ENCODE measurements at places on chromosomes 12 and 14. TPM values are rescaled to one million over a fixed set of nuclear protein-coding genes. Genes with fewer than 3 reads are reported as not detected.

Gene RFX4
- 0.09 TPM for total RNA-seq

Gene CYP46A1
- total RNA-seq, result 1.2 TPM

Gene CLEC1B
- total RNA-seq, result 0.63 TPM

Gene KRT75
- not detected for total RNA-seq

GRCh38 chr12:57765698-57766463 lies 997 bp downstream of the CYP27B1 start:
- peaks cover 28% of the 10 kb centered on the region for H3K36me3 ChIP-seq
- peak overlapping the region; percentile 38 for H3K4me3 ChIP-seq
- H3K27me3 ChIP-seq, result peaks cover 55% of the 10 kb centered on the region
- no peak overlapping the region for H3K27ac ChIP-seq
- peaks cover 23% of the 10 kb centered on the region for H3K4me1 ChIP-seq

- DNase-seq, result no peak
- H3K4me1 ChIP-seq, result no peaks in the 10 kb centered on the region
- no peak overlapping the region for H3K4me3 ChIP-seq
- no peaks in the 10 kb centered on the region for H3K27me3 ChIP-seq
- no peaks in the 10 kb centered on the region for H3K36me3 ChIP-seq
Observed at GRCh38 chr14:89444516-89445125, 27.6 kb upstream of the FOXN3 start.

GRCh38 chr14:23881282-23881681 lies 72.3 kb upstream of the DHRS4 start:
- no peak overlapping the region for H3K27ac ChIP-seq
- DNase-seq, result no peak
- H3K27me3 ChIP-seq, result no peaks in the 10 kb centered on the region
- no peaks in the 10 kb centered on the region for H3K36me3 ChIP-seq

GRCh38 chr12:19048943-19049342 lies 80.6 kb upstream of the PLEKHA5 start:
- no peaks in the 10 kb centered on the region for H3K36me3 ChIP-seq
- H3K4me3 ChIP-seq, result no peak overlapping the region
- H3K27me3 ChIP-seq, result no peaks in the 10 kb centered on the region
- no peak overlapping the region for H3K27ac ChIP-seq
- DNase-seq, result no peak

DNA sequence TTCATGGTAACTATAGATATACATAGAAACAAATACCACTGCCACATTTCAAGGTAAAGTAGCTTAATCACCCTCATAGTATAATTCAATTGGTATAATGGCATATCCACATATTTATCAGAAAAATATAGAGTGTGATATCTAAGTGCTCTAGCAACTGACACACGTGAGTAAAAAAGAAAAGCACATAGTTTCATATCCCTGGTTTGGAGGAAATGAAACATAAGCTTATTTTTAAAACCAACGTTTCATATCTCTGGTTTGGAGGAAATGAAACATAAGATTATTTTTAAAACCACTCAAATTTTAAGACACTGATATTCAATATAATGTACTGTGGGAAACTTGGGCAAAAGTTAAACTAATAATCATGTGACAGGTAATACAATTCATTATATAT lies 2.1 kb downstream of the OR6C70 start:
- no peak overlapping the region for H3K4me3 ChIP-seq
- H3K36me3 ChIP-seq, result no peaks in the 10 kb centered on the region
- no peaks in the 10 kb centered on the region for H3K27me3 ChIP-seq
- no peak overlapping the region for H3K27ac ChIP-seq
- DNase-seq, result no peak

DNA sequence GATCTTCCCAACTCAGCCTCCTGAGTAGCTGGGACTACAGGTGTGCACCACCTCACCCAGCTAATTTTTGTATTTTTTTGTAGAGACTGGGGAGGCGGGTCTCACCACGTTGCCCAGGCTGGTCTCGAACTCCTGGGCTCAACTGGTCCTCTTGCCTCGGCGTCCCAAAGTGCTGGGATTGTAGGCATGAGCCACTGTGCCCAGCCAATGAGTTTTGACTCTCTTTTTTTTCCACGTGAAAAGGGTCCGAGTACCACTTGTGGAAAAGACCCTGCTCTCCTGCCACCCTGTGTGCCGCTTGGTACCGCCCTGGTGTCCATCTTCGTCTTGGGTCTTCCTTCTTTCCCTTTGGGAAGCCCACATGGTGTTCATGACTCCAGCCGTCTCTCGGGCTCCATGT lies 17.6 kb downstream of the TEDC1 start:
- peaks cover 65% of the 10 kb centered on the region for H3K27me3 ChIP-seq
- H3K36me3 ChIP-seq, result no peaks in the 10 kb centered on the region
- no peaks in the 10 kb centered on the region for H3K4me1 ChIP-seq
- H3K4me3 ChIP-seq, result no peak overlapping the region

GRCh38 chr12:28750946-28751685 lies 398.0 kb upstream of the FAR2 start:
- peak; percentile 12 for DNase-seq
- H3K27me3 ChIP-seq, result no peaks in the 10 kb centered on the region
- H3K4me1 ChIP-seq, result no peaks in the 10 kb centered on the region
- no peak overlapping the region for H3K4me3 ChIP-seq
- H3K27ac ChIP-seq, result no peak overlapping the region
- H3K36me3 ChIP-seq, result no peaks in the 10 kb centered on the region

DNA sequence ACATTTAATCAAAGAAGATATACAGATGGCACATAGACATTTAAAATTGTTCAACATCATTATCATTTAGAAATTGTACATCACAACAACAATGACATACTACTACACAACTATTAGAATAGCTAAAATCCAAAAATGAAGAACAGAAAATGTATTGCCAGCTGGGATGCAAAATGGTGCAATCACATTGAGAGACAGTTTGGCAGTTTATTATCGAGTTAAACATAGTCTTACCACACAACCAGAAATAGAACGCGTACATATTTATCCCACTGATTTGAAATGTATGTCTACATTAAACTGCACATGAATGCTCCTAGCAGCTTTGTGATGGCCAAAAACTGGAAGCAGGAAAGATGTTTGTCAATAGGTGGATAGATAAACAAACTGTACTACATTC lies 791.5 kb upstream of the MGAT4C start:
- no peaks in the 10 kb centered on the region for H3K27me3 ChIP-seq
- no peaks in the 10 kb centered on the region for H3K36me3 ChIP-seq
- no peak overlapping the region for H3K4me3 ChIP-seq
- no peak for DNase-seq
- no peaks in the 10 kb centered on the region for H3K4me1 ChIP-seq

- H3K4me1 ChIP-seq, result peaks cover 3% of the 10 kb centered on the region
- H3K36me3 ChIP-seq, result no peaks in the 10 kb centered on the region
- no peak for DNase-seq
- no peak overlapping the region for H3K27ac ChIP-seq
- no peak overlapping the region for H3K4me3 ChIP-seq
Observed at GRCh38 chr12:50066402-50066801, 9.0 kb downstream of the ASIC1 start.

DNA sequence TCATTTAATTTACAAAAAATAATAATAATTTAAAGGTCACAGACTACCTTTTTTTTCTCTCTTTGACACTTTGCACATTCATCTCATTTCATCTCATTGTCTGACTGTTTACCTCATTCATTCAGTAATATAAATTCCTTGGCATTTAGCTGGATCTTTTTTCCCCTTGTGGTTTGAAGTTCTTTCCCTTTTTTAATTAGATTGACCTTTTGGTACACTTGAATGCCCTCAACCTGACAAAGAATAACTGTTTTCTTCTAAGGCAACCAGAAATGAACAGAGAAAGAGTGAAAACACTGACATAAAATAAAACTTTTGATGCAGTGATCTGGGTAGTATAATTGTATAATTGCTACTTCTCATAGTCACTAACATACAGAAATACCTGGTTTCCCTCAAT lies 774.9 kb upstream of the NOVA1 start:
- H3K27ac ChIP-seq, result no peak overlapping the region
- no peaks in the 10 kb centered on the region for H3K27me3 ChIP-seq
- H3K36me3 ChIP-seq, result no peaks in the 10 kb centered on the region
- no peaks in the 10 kb centered on the region for H3K4me1 ChIP-seq
- no peak for DNase-seq

DNA sequence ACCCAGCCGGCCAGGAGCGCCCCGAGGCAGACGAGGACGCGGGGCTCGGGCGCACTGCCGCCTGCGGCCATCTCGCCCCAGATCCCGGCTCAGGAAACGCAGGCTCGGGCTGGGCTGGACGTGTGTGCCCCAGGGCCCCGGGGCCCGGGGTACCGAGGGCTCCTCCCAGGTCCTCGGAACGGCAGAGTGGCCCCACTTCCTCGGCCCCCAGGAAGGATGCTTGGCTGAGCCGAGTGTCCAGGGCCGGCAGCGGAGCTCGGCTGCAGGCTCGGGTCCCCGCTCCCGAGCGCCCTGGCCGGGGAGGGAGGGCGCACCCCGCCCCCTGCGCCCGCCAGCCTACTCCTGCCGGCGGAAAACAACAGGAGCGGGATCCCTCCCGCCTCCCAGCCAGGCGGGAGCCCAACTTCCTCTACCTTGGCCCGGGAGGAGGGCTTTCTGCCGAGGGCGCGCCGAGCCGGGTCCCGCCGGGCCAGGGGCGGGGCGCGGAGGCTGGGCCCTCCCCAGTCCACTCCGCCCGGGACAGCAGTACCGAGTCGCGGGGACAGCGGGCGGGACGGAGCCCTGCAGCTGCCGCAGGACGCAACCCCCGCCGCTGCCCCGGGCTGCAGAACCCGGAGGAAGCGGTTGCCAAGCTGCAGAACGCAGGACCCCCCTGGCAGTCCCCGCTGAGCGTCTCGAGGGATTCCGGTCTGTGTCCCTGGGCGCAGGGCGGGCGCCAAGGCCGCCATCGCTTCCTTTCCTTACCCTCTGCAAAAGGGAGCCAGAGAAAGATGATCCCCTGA lies at the start of gene VSIG10:
VSIG10 (minus strand) TSS at position 411 of the 782 bp plus-strand sequence; CDS start at position 71, 340 bp downstream.
- H3K4me1 ChIP-seq, result peaks cover 24% of the 10 kb centered on the region
- peak within 1 kb of the TSS; percentile 78 for H3K27ac ChIP-seq
- peak within 1 kb of the TSS; percentile 86 for H3K4me3 ChIP-seq

- peak within 1 kb of the TSS; percentile 78 for H3K27ac ChIP-seq
- H3K4me1 ChIP-seq, result no peaks in the 10 kb centered on the region
- H3K27me3 ChIP-seq, result no peaks in the 10 kb centered on the region
- no peaks in the 10 kb centered on the region for H3K36me3 ChIP-seq
- peak within 1 kb of the TSS; percentile 31 for H3K4me3 ChIP-seq
Observed at GRCh38 chr12:121038861-121039668, at the start of gene OASL. Gene OASL, minus strand, starts transcription at chr12:121039246. Its CDS starts 275 bp downstream, at chr12:121038971.

GRCh38 chr14:66000766-66001165 lies 485.4 kb upstream of the CCDC196 start:
- no peak overlapping the region for H3K27ac ChIP-seq
- H3K4me3 ChIP-seq, result no peak overlapping the region
- no peaks in the 10 kb centered on the region for H3K27me3 ChIP-seq
- no peaks in the 10 kb centered on the region for H3K36me3 ChIP-seq
- no peaks in the 10 kb centered on the region for H3K4me1 ChIP-seq

GRCh38 chr12:113393749-113394148 lies 9.9 kb downstream of the SDS start:
- peaks cover 17% of the 10 kb centered on the region for H3K27me3 ChIP-seq
- no peaks in the 10 kb centered on the region for H3K4me1 ChIP-seq
- no peak overlapping the region for H3K4me3 ChIP-seq
- H3K27ac ChIP-seq, result no peak overlapping the region
- H3K36me3 ChIP-seq, result no peaks in the 10 kb centered on the region

- no peaks in the 10 kb centered on the region for H3K36me3 ChIP-seq
- H3K27me3 ChIP-seq, result no peaks in the 10 kb centered on the region
- no peak for DNase-seq
- H3K4me3 ChIP-seq, result no peak overlapping the region
- H3K4me1 ChIP-seq, result no peaks in the 10 kb centered on the region
Observed at GRCh38 chr12:43852744-43853143, 16.9 kb downstream of the TMEM117 start.

DNA sequence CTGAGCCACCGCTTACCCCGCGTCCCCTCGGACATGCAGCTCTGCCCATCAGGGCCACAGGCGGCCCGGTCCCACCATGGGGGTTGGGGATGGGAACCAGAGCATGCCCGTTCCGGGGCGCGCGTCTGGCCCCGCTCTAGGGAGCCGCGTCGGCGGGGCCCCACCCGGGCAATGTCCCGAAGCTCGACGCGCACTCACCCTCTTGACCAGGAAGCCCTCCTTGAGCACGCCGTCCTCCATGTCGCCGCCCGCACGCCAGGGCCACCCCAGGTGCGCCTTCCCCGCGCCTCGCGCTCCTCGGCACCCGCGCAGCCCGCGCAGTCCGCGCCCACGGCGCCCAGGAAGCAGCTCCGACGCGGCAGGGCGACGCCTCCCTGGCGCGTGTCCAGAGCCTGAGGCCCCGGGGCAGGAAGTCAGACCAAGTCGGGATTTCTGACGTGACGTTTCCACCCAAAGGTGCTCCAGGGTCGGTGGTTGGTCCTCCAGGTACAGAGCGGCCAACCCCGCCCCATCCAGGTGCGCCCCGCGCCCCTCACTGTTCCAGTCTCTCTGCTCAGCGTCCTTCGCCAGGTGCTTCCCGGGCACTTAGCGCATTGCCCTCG lies at the start of gene PLEK2:
PLEK2 (minus strand) TSS at position 346 of the 602 bp plus-strand sequence; CDS start at position 240, 106 bp downstream.
- H3K4me3 ChIP-seq, result peak within 1 kb of the TSS; percentile 26
- DNase-seq, result peak; percentile 89
- H3K4me1 ChIP-seq, result no peaks in the 10 kb centered on the region
- no peaks in the 10 kb centered on the region for H3K36me3 ChIP-seq
- H3K27ac ChIP-seq, result no peak within 1 kb of the TSS

DNA sequence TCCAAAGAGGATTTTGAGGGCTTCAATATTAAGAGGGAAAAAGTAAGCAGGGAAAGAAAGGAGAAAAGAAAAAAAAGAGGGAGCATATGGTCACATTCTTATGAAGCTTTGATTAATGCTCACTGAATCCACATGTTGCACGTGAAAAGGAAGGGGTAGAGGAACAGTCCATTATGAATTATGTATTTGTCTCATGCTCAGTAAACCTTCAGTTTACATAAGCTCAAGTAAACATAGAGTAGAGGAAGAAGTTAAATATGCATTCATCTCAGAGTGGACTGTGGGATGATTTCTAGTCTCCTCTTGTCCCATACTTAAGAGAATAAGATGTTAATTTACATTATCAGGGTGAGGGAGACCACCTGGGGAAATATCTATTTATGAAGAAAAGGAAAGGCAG lies 334.5 kb downstream of the IPO8 start:
- no peaks in the 10 kb centered on the region for H3K4me1 ChIP-seq
- no peaks in the 10 kb centered on the region for H3K27me3 ChIP-seq
- H3K27ac ChIP-seq, result no peak overlapping the region

- no peaks in the 10 kb centered on the region for H3K4me1 ChIP-seq
- no peak overlapping the region for H3K4me3 ChIP-seq
- H3K36me3 ChIP-seq, result no peaks in the 10 kb centered on the region
- H3K27ac ChIP-seq, result no peak overlapping the region
Observed at GRCh38 chr14:101066826-101067510, 163.4 kb upstream of the RTL1 start.

- no peaks in the 10 kb centered on the region for H3K27me3 ChIP-seq
- H3K36me3 ChIP-seq, result no peaks in the 10 kb centered on the region
- H3K27ac ChIP-seq, result no peak overlapping the region
Observed at GRCh38 chr14:28742171-28742846, 24.3 kb upstream of the FOXG1 start.

DNA sequence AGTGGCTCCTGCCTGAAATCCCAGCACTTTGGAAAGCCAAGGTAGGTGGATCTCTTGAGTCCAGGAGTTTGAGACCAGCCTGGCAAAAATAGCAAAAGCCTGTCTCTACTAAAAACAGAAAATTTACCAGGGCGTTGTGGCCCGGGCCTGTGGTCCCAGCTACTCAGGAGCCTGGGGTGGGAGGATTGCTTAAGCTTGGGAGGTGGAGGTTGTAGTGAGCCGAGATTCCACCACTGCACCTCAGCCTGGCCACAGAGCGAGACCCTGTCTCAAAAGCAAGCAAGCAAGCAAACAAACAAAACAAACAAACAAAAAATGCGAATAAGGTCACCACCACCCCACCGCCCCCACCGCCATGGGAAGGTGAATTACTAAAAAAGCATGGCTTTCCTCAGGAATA lies 238.7 kb downstream of the ATXN7L3B start:
- H3K4me1 ChIP-seq, result no peaks in the 10 kb centered on the region
- no peak overlapping the region for H3K27ac ChIP-seq
- H3K36me3 ChIP-seq, result no peaks in the 10 kb centered on the region
- DNase-seq, result no peak

GRCh38 chr12:84131076-84131475 lies 781.5 kb downstream of the SLC6A15 start:
- H3K4me3 ChIP-seq, result no peak overlapping the region
- no peaks in the 10 kb centered on the region for H3K27me3 ChIP-seq
